Lower lobe of right lung (tissue), 2 donors: ENCODE measurements at places on chromosomes 16 and 17.

DNA sequence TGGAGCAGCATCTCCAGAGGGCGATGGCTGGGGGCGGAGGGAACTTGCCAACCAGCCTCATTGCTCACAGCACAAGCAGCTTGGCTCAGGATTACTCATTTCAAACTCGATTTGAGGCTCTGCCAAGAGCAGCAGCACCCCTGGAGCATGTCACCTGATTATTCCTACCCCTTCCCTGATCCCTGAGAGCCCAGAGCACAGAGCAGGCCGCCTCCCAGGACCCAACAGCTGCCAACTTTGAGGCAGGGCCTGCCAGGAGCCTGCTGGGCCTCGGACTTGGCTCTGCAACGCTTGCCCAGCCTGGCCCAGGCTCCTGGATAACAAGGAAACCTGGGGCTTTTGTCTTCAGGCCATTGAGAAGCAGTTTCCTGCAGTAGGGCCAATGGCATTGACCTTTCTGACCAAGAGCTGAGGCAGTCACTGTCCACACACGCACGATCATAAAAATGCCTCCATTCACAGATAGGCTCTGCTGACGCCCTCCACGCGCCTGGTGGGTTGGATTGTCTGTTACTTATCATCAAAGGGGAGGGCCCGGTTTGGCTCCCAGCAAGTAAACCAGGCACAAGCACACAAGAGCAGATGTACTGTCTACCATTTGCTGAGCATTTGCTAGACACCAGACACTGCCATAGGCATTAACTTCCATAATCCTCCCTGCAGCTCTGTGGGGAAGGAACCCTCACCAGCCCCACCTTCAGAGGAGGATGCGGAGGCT, 406.6 kb upstream of the EEF2KMT start:
- DNase-seq: no peak

- no peak for DNase-seq
Measured at GRCh38 chr16:50739031-50739430, 2.9 kb upstream of the CYLD start.

DNA sequence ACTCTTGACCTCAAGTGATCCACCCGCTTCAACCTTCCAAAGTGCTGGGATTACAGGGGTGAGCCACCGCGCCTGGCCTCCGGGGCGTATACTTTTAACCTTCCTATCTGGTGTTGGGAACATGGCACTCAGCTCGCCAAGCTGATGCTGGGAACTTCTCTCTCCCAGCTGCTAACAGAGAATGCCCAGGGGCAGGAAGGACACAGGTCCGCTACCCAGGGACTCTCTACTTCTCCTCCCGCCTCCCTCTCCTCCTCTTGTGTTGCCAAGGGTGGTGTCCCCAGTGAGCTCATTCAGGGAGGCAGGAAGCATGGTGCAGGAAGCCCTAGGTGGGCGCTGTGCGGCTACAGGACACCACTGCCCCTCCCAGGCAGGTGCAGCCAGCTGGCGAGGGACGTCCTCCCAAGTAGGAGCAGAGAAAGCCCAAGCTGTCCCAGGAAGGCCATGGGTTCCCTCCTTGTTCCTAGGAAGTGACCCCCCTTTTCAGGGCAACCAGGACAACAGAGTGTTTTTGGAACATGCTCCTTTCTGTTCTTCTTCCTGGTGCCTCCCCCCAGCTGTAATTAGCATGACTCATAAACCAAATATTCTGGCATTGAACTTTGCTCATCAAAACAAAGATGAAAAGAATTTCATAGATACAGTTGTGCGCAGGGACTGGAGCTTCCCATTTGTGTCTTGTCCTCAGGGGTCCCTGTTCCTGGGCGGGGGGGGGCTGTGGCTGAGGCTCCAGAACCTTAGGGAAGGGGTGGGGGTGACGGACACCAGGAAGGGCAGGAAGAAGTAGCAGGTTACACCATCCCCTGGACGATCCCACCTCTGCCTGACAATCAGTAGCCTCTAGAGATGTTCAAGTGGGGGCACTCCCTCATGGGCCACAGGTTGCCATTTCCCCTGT, 2.7 kb downstream of the C1QTNF1 start:
- DNase-seq: no peak

GRCh38 chr17:79671085-79671694, 59.6 kb upstream of the ENPP7 start:
- DNase-seq: no peak

- DNase-seq: no peak
Measured at GRCh38 chr16:23859713-23860269, 24.0 kb downstream of the PRKCB start.

- no peak for DNase-seq
Measured at GRCh38 chr16:12158428-12158827, 181.9 kb downstream of the SNX29 start.
